Activated CD8-positive, alpha-beta memory T cell treated with anti-CD3 and anti-CD28 coated beads for 4 hours (primary cell): ENCODE measurements at places on chromosomes 7 and 10.

- no peak for DNase-seq
Measured at GRCh38 chr7:35249537-35249907, 4.4 kb downstream of the TBX20 start.

DNA sequence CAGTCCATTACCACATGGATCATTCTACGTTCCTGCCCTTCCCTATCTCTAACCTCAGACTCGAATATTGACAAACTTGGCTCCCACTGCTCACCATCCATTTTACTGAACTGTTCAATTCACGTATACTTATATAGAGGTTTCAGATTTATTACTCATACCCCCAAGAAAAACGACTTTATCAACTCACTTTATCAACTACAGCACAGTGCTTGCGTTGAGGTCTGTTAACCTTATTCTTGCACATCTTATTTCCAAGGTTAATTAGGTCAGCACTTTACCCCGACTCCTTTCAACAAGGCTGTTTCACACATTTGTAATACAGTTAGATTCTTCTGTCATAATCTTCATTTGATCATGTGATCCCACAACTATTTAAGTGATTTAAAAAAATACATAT lies 162.3 kb upstream of the AHR start:
- no peak for DNase-seq

DNA sequence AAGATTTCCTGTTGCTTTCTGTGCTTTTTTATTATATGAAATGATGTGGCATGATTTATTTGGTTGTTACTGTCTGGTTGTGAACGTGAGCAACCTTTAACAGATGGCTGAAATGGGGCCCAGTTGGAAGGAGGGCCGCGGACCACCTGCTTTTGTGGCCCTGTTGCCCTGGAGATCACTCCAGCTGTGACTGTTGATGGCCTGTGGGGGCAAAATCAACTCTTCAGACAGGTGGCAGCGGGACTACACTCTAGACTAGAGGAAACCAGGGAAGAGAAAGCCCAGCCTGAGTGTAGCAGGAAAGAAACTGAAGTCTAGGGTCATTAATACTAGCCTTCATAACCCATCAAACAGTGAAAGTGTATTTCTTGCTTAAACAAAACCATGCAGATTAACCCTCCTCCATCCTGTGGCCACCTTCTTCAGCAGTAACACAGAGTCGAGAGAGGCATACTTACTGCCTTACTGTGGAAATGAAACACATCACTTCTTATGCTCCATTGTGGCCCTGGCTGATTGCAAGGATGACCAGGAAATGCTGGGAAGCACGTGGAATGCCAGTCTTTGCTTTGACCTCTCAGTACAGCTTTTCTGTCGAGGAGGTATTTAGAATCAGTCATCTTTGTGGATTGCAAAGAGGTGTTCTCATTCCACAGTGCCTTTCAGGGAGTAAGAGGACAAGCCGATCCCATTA lies 80.5 kb downstream of the CCNY start:
- DNase-seq, result no peak

DNA sequence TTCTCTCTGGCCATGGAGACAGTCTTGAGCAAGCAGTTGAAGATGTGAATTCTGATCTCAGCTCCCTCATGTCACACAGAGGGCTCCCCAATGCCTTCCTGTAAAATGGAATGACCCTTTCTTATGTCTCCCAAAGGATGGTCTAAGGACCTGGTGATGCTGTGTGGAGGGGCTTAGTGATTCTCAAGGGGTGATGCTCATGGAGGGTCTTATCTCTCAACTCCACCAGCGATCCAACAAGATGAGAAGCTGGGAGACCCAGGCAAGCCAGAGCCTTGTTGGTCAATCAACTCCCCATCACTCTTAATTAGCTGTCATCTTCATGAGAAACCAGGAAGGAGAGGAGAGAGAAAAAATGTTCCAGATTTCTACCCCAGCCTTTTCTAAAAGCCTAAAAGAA lies 78.0 kb upstream of the SORCS3 start:
- DNase-seq, result no peak

- DNase-seq, result no peak
Measured at GRCh38 chr10:30985512-30985911, 46.2 kb downstream of the ZNF438 start.

- no peak for DNase-seq
Measured at GRCh38 chr10:71622154-71622526, 97.4 kb downstream of the C10orf105 start.

DNA sequence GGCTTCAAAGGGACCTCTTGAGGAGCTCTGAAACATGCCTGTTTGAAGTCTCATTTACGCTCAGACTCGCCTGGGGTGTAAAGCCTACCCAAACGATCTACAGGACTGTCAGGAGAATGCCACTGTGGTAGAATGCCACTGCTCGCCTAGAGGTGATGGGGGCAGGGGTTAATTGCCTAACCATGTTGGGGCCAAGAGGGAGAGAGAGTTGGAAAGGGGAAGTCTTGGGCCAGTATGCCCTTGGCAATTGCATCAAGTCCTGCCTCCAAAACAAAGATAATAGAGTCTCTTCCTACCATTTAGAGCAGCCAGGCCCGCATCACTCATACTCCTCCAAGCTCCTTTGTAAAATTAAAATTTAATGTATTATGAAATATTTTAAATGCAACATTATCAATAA lies 25.2 kb downstream of the CDK1 start:
- no peak for DNase-seq

DNA sequence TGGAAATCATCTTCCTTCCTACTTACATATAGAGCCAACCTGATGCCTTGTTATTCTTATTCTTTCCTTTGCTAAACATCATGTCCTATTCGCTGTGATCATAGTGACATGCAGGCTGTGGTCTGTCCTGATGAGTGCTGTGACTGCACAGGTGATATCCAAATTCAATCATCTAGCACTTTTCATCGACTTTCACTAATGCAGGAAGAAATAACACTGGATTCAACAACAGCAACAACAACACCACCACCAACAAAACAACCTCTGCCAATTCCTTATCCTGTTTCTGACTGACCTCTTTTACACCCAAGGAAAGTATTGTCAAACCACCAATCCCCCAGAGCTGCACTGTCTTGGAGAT lies 203.2 kb upstream of the PHYHIPL start:
- no peak for DNase-seq

- DNase-seq, result no peak
Measured at GRCh38 chr10:116429288-116429977, 1.8 kb downstream of the PNLIPRP3 start.
